ENCODE measurements at places on chromosomes 1 and 21. TPM values are rescaled to one million over a fixed set of nuclear protein-coding genes. Genes with fewer than 3 reads are reported as not detected.
A peak's percentile ranks its signal among the peaks of the same experiment; 100 is the strongest.

- H3K27me3 ChIP-seq = peaks cover 23% of the 10 kb centered on the region
- no peak for DNase-seq
- no peak overlapping the region for H3K4me3 ChIP-seq
- peaks cover 6% of the 10 kb centered on the region for H3K4me1 ChIP-seq
- H3K36me3 ChIP-seq = no peaks in the 10 kb centered on the region
These were observed 56.6 kb downstream of the OLIG1 start for GRCh38 chr21:33126569-33126968.

GRCh38 chr1:201216395-201217085, 25.9 kb downstream of the IGFN1 start:
- H3K27ac ChIP-seq = no peak overlapping the region
- H3K36me3 ChIP-seq = no peaks in the 10 kb centered on the region
- H3K4me3 ChIP-seq = no peak overlapping the region
- H3K27me3 ChIP-seq = no peaks in the 10 kb centered on the region
- no peak for DNase-seq
- no peaks in the 10 kb centered on the region for H3K4me1 ChIP-seq

- no peak overlapping the region for H3K4me3 ChIP-seq
- no peaks in the 10 kb centered on the region for H3K36me3 ChIP-seq
- no peaks in the 10 kb centered on the region for H3K4me1 ChIP-seq
- H3K27me3 ChIP-seq = no peaks in the 10 kb centered on the region
- no peak overlapping the region for H3K27ac ChIP-seq
These were observed 5.5 kb upstream of the ACTRT2 start for GRCh38 chr1:3015744-3016143.

- no peak overlapping the region for H3K4me3 ChIP-seq
- no peaks in the 10 kb centered on the region for H3K36me3 ChIP-seq
- no peak for DNase-seq
These were observed 130.1 kb downstream of the PSMG1 start for GRCh38 chr21:39053126-39053525.

- H3K27ac ChIP-seq = no peak overlapping the region
- no peaks in the 10 kb centered on the region for H3K27me3 ChIP-seq
- DNase-seq = no peak
- H3K4me3 ChIP-seq = no peak overlapping the region
These were observed 18.5 kb downstream of the WLS start for GRCh38 chr1:68213843-68214242.

FAM78B gene
- total RNA-seq = 0.30 TPM

DNA sequence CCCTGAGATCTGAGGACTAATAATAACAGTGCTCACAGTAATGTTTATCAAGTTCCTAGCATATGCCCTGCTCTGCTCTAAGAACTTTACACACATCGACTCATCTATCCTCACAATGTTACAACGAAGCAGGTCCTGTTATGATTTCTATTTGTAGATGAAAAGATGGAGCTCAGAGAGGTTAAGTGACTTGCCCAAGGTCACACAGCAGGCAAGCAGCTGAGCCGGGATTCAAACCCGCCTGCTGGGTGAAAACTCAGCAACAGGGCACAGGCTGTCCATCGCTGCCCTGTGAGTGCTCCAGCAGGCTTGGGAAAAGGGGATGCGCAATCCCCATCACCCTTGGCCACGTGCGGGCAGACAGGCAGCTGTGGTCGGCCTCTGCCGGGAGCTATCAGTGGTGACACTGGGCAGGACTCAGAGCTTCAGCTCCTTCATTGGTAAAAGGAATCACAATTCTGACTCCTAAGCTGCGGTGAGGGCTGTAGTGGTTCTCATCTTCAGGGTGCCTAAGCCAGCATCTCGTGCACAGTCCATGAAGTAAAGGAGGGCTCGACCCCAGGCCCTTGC, 173.3 kb upstream of the KLHDC7A start:
- no peaks in the 10 kb centered on the region for H3K27me3 ChIP-seq
- H3K4me3 ChIP-seq = no peak overlapping the region
- H3K27ac ChIP-seq = no peak overlapping the region
- H3K36me3 ChIP-seq = no peaks in the 10 kb centered on the region
- no peak for DNase-seq
- H3K4me1 ChIP-seq = no peaks in the 10 kb centered on the region

STYXL2 gene
- not detected for total RNA-seq

DNA sequence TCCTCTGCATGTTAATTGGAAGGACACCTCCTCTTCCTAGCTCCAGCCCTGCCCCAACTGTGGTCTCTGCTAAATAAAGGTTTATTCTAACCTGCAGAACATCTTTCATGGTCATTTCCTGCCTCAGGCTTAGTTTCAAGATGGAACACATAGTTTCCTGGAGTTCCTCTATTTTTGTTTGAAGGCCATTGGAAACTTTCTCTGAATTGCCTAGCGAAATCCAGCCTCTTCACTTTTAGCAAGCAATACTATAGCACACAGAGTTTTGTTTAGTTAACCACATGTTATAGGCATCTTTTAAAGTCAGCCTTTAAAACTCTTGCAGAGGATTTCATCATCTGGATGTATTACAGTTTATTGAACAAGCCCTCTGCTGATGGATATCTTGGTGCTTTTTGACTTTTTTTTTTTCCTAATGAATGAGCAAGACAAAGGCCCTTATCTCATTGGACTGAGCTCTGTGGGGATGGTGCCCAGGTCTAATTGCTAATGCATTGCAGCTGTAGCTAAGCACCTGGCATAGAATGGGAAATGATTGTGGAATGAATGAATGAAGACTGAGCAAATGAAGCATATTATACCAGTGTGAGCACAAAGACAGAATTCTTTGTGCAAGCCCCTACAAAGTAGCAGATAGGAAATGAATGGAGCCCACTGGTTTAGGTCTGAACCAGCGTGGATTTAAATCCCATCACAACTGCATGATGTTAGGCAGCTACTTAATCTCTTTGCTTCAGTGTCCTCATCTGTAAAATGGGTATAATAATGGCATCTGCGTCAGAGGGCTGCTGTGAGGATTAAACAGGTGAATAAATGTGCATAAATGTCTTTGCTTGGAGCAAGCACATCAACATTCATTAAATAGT, 641 bp upstream of the CFAP107 start:
- H3K4me1 ChIP-seq = no peaks in the 10 kb centered on the region
- no peaks in the 10 kb centered on the region for H3K36me3 ChIP-seq
- H3K27me3 ChIP-seq = peaks cover 19% of the 10 kb centered on the region
- H3K4me3 ChIP-seq = no peak overlapping the region
- no peak overlapping the region for H3K27ac ChIP-seq

- no peaks in the 10 kb centered on the region for H3K4me1 ChIP-seq
- DNase-seq = no peak
- H3K27ac ChIP-seq = no peak overlapping the region
These were observed 61.5 kb downstream of the RGS21 start for GRCh38 chr1:192378276-192378675.

DNA sequence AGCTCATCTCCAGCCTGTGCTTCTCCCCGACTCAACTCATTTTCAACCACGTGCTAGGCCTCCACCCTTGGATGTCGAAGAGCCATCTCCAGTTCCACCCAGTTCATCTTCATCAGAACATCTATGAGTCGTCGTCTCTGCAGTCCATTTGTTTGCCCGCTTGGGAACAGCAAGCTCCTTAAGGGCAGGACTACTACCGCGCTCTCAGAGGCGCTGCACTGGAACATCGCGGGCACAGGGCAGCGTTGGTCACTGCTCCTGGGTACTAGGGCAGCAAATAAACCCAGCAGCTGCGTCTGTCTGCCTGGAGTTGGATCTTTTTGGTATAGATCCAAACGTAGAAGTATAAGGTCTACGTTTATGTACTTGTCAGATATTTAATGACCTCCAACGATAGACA, 478 bp upstream of the PRDM2 start:
- no peaks in the 10 kb centered on the region for H3K36me3 ChIP-seq
- no peak for DNase-seq
- H3K27me3 ChIP-seq = no peaks in the 10 kb centered on the region
- H3K4me3 ChIP-seq = peak overlapping the region; percentile 88
- peak overlapping the region; percentile 99 for H3K27ac ChIP-seq
- H3K4me1 ChIP-seq = peaks cover 45% of the 10 kb centered on the region

DNA sequence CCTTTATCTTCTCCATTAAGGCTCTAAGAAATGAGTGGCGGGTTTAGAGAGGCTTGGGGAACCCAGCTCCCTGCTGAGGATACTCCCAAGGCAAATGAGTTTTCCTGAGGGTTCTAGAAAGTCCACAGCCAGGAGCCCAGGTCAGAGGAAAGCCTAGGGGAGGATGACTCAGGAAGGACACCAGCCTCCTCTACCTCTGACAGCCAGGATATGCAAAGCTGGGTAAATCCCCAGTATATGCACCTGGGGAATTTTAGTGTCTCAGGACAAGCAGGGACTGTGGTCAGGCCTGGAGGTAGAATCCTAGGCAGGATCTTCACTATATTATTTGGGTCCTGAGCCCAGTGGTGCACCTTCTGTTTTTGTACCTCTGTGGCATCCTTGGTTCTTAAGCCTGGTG, 23.5 kb upstream of the WNT4 start:
- no peaks in the 10 kb centered on the region for H3K27me3 ChIP-seq
- H3K36me3 ChIP-seq = no peaks in the 10 kb centered on the region
- no peak for DNase-seq

- H3K4me1 ChIP-seq = peaks cover 6% of the 10 kb centered on the region
- H3K36me3 ChIP-seq = no peaks in the 10 kb centered on the region
- H3K27ac ChIP-seq = no peak overlapping the region
- H3K4me3 ChIP-seq = no peak overlapping the region
- peaks cover 8% of the 10 kb centered on the region for H3K27me3 ChIP-seq
These were observed 184.2 kb downstream of the ETS2 start for GRCh38 chr21:38989745-38990423.

DNA sequence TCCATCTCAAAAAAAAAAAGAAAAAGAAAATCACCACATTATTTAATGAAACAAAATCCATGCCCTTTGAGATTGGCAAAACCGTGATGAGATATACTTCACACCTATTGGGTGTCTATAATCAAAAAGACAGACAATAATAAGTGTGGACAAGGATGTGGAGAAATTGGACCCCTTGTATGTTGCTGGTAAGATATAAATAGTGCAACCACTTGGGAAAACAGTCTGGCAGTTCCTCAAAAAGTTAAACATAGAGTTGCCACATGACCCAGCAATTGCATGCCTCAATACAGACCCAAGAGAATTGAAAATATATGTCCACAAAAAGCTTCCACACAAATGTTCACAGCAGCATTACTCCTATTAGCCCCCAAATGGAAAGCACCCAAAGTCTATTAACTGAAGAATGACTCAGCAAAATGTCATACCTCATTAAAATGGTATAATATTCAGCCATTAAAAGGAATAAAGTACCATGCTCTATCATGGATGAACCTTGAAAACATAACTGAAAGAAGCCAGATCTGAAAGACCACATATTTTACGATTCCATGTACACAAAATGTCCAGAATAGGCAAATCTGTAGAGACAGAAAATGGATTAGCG, 24.3 kb downstream of the LMOD1 start:
- H3K27me3 ChIP-seq = peaks cover 5% of the 10 kb centered on the region
- DNase-seq = no peak
- no peak overlapping the region for H3K4me3 ChIP-seq
- no peak overlapping the region for H3K27ac ChIP-seq
- H3K4me1 ChIP-seq = no peaks in the 10 kb centered on the region

DNA sequence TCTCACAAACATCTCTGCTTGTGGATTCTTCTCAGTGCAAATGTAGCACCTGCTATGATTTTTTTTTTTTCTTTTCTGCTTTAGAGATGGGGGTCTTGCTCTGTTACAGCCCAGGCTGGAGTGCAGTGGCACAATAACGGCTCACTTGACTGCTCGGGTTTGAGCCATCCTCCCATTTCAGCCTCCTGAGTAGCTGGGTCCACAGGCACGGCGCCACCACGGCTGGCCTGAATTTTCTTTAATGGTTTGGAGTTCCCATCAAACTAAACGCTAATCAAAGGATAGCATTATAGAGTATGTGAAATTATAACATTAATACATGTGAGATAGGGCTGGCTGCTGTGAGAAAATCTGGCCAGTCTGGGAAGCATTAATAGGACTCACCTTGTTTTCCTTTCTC, 7.2 kb upstream of the PTGER3 start:
- H3K36me3 ChIP-seq = peaks cover 24% of the 10 kb centered on the region
- no peak for DNase-seq
- H3K4me1 ChIP-seq = no peaks in the 10 kb centered on the region
- peaks cover 1% of the 10 kb centered on the region for H3K27me3 ChIP-seq
- H3K4me3 ChIP-seq = no peak overlapping the region

CD52 gene
- total RNA-seq = 1,528 TPM

SCCPDH gene
- total RNA-seq = 1.5 TPM

LRRC38 gene
- total RNA-seq = not detected

- H3K4me1 ChIP-seq = no peaks in the 10 kb centered on the region
- H3K27ac ChIP-seq = no peak overlapping the region
- no peak overlapping the region for H3K4me3 ChIP-seq
- no peak for DNase-seq
These were observed 12.6 kb downstream of the IL10RB start for GRCh38 chr21:33278721-33279120.

GRCh38 chr1:29754573-29755375, 518.5 kb downstream of the PTPRU start:
- H3K4me1 ChIP-seq = no peaks in the 10 kb centered on the region
- no peak overlapping the region for H3K27ac ChIP-seq
- H3K27me3 ChIP-seq = peaks cover 1% of the 10 kb centered on the region
- no peak overlapping the region for H3K4me3 ChIP-seq
- no peaks in the 10 kb centered on the region for H3K36me3 ChIP-seq

GRHL3 gene
- not detected for total RNA-seq

CFAP410 gene
- total RNA-seq = 49.1 TPM

GRIK3 gene
- total RNA-seq = not detected

- DNase-seq = no peak
- H3K27me3 ChIP-seq = no peaks in the 10 kb centered on the region
- H3K4me1 ChIP-seq = no peaks in the 10 kb centered on the region
- no peaks in the 10 kb centered on the region for H3K36me3 ChIP-seq
These were observed 282.2 kb downstream of the PLPP3 start for GRCh38 chr1:56297208-56297607.

GNB1 gene
- total RNA-seq = 242 TPM

GRCh38 chr1:230030122-230030821, 36.8 kb upstream of the GALNT2 start:
- no peaks in the 10 kb centered on the region for H3K4me1 ChIP-seq
- no peak overlapping the region for H3K4me3 ChIP-seq
- H3K27me3 ChIP-seq = no peaks in the 10 kb centered on the region
- H3K36me3 ChIP-seq = no peaks in the 10 kb centered on the region
- no peak for DNase-seq

GRCh38 chr1:173210716-173211231, 3.6 kb upstream of the TNFSF4 start:
- DNase-seq = no peak
- H3K4me3 ChIP-seq = no peak overlapping the region

DNA sequence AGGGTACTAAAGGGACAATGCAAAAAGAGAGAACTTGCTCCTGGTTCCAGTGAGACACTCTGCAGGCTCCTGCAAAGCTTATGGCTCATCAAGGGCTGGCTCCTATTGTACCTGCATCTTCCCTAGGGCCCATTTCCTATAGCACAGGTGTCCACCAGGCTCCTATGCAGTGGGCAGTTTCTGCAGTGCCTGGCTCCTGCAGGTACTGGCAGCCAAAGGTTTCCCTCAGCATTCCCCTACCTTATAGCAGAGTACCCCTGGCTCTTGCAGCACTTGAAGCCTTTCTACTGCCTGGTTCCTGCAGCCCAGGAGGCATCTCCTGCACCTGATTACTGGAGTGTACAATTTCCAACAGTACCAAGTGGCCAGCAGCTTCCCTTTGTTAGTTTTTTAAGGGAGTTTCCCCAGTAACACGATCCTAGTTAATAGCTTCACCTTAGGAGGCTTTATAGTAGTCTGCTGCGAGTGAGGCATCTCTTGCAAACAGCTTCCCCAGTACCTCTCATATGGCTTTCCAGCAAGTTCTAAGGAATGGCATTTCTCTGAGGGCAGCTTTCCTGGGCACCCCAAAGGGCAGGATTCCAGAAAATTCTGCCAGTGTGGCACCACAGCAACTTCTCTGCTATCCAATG, 141.7 kb downstream of the DENND1B start:
- H3K4me3 ChIP-seq = no peak overlapping the region
- H3K36me3 ChIP-seq = peaks cover 24% of the 10 kb centered on the region

C1orf56 gene
- total RNA-seq = 0.67 TPM

FMO2 gene
- total RNA-seq = not detected
